NCI-H2081 treated with DMSO at 0.1 percent for 48 hours (cell line): ENCODE measurements at places on chromosomes 6 and 20.
A peak's percentile ranks its signal among the peaks of the same experiment; 100 is the strongest.

DNA sequence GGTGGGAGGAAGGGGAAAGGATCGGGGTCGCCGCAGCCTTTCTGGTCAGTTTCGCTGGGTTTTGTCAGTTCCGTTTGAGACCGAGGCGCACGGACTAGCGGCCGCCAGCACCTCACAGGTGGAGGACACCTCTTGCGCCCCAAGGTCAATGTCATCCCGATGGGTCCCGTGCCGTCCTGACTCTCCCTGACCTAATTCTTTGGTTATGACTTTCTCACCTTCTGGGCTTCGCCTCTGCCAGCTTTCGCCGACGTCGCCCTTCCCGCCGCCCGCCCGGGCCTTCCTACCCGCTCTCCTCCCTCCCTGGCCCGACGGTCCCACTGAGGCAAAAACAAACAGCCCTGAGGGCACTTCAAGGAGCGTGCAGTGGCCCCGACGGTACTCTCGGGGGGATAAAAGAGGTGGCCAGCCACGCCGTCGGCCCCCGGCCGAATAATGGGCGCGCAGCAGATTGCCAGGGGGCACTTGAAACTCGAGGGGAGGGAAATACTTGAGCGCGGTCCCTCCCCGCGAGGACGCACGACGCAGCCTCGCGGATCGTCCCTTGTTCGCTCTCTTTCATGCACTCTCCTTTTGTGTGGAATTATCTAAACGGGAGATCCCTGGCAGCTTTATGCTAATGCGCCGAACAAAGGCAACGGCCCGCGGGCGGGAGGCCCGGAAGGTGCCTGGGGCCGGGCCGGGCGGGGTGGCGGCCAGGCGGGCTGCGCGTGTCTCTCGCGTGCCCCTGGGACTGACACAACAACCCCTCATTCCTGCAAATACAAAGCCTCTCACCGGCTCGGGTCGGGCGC is 3.9 kb upstream of the INSM1 start:
- peak; percentile 70 for DNase-seq

DNA sequence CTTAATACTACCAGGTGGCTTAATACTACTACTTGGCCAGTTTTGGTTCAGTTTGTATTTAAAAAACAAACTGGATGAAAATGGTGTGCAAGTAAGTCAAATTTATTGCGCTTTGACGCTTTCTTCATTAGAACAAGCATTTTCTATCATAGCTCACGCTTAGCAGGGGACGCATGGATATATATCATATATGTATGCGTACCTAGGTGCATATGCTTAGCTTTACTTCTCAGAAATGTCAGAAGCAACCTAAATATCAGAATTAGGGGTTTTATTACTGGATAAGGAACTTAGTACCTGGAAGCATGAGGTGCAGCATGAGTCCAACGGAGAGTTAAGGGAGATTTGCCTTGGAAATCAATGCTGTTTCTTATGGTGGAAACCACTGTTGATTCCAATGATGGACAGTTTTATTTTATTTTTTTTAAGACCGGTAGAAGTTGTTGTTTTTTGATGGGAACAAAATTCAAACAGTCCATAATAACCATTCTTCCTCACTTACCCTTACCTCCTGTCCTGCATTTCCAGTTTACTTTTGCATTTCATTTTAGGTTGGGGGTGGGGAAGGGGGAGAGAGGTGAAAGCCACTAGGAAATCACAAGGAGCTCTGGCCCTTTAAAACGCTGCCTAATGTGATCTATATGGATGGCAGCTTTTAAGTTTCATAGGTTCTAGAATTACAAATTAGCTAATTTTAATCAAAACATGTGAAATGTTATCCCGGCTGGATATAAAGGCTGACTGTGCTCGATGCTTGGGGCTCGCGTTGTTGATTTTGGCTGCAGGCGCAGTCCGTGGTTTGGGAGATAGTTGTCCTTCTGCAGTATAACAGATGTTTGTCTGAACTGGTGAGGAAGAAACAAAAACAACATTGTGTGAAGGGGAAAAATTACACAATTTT is 2.1 kb downstream of the SOBP start:
- DNase-seq: no peak

GRCh38 chr6:12479451-12479850 is 189.3 kb downstream of the EDN1 start:
- DNase-seq: no peak

GRCh38 chr6:149900620-149901443 is 2.9 kb upstream of the RAET1E start:
- no peak for DNase-seq

- DNase-seq: no peak
These were observed 140.9 kb downstream of the THBS2 start for GRCh38 chr6:169112483-169113320.

- no peak for DNase-seq
These were observed 5.6 kb downstream of the SMIM29 start for GRCh38 chr6:34243131-34243771.

DNA sequence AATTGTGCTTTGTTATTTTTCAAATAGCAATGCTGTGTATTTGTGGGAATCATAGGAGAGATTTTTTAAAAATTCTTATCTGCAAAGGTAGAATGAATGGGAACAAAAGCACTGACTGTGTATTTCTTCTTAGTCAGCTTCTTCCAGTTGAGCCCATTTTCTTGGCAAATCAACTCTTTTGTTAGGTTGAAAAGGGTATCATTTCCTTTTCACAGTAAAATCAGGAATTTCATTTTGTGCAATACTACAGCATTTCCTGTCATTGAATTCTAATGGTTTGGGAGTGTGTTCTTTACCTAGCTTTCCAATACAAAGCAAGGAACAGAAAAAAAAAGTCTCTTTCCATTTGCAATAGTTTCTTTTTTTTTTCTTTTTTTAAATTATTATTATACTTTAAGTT is 19.0 kb upstream of the EXOC2 start:
- no peak for DNase-seq

GRCh38 chr6:29451471-29452193 is 5.2 kb downstream of the OR11A1 start:
- no peak for DNase-seq

- DNase-seq: no peak
These were observed 44.2 kb upstream of the CITED2 start for GRCh38 chr6:139418481-139419132.

DNA sequence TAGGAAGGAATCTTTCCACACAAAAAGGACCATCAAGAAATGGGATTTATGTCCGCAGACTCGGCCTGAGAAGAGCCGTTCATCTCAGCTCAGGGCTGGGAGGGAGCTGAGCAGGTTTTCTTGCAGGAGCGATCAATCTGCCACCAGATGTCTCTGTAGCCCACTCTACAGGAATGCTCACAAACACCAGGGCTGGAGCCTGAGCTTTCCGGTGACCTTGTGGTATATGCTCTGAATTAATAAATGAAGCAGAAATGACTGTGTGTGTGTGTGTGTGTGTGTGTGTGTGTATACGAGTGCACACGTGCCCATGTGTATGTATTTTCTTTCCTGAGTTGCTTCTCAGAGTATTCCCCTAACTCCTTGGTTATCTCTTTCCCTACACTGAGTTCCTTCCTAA is 12.0 kb downstream of the CD83 start:
- no peak for DNase-seq

DNA sequence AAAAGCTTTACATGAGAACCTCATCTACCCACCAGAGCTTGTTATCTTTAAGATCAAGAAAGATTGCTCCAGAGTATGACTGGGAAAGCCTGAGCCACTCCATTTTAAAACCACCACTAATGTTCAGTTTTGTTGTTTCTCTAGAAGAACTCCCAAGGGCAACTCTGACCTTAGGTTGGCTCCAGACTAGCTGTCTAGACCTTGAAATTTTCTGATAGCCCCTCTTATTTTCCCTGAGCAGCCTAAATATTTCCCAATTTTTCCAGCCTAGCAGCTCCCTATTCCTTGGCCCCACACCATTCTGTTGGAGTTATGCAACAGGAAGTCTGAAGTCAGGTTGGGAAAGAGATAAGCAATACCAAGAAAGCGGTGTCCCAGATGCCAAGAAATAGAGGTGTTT is 84.6 kb upstream of the TCF21 start:
- DNase-seq: no peak

GRCh38 chr20:1912053-1912452 is 16.8 kb downstream of the SIRPA start:
- DNase-seq: no peak

- DNase-seq: no peak
These were observed 74.6 kb downstream of the ATRN start for GRCh38 chr20:3545401-3545925.

DNA sequence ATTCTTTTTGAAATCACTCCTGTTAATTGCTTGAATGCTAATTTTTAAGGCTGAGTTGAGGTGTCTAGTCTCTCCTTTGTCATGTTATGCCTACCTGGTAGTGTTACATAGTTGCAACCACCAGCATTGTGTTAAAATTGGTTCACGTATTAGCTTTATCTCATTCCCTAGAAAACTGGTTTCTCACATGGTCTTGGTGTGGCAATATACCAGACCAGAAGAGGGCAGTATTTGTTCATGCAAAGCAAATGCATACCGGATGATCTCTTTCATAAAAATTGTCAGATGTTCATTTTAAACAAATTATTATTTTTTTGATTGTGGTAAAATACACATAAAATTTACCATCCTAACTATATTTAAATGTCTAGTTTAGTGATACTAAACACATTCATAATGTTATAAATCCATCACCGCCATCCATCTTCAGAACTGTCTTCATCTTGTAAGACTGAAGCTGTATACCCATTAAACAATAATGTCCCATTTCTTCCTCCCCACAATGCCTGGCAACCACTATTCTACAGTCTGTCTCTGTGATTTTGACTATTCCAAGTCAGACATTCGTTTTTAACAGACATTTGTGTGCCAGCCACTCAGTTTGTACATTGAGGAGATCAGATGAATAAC is 92.8 kb downstream of the ATRN start:
- DNase-seq: peak; percentile 13

DNA sequence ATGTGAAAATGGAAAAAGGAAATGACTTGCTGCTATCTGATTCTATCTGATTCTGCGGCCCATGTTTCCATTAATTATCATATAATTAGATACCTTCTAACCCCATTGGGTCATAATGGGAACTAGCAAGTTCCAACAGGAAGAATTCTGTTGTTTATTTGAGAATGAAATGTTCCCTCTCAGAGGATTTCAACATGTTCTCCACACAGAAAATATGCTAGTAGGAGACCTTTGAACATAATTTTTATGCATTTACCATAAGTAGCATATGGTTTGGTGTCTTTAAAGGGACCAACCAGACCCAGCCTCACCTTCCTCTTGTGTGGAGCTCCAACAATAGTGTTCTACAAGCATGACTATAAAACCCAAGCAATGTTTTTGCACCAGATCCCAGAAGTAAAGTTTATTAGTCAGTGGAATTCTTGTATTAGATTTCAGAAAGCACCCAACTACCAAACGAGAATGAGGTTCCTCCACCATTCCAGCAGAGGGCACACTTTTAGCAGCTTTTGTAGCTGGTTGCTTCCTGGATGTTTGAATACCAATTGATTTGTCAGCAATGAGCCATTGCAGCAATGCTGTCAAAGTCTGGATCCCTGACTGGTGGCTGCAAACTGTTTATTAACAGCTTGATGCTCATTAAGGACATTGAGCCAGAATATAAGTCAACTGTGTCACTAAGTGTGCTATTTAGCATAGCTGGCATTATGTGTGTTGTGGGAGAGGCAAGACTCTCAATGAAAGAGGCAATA is 143.6 kb upstream of the GJE1 start:
- peak; percentile 6 for DNase-seq

DNA sequence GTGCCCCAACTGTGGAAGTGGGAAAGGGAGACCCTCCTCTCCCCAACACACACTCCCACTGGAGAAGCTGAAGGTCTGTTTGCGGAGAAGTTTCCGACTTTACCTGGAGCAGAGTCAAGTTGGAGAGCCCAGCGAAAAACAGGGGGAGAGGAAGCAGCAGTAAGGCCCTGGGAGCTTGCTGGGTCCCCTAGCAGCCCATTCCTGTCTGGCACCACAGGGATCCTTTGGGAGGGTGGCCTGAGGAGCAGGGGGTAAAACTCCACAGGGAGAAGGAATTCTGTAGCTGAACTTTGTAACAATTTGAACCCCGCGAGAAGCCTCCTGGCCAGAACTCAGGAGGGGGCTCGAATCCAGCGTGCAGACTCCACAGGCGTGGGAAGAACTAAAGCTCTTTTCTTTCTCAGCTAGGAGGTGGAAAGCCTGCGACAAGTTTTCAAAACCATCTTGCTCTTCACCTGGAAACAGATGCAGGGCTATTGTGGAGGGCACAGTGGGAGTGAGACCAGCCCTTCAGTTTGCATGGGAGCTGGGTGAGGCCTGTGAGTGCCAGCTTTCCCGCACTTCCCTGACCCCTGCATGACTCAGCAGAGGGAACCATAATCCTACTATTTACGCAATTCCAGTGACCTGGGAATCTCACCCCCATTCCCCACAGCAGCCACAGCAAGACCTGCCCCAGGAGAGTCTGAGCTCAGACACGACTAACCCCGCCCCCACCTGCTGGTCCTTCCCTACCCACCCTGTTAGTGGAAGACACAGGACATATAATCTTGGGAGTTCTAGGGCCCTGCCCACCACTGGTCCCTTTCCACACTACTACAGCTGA is 25.8 kb downstream of the SERPINB9 start:
- DNase-seq: no peak

- DNase-seq: no peak
These were observed 42.2 kb downstream of the NFATC2 start for GRCh38 chr20:51500311-51500710.

DNA sequence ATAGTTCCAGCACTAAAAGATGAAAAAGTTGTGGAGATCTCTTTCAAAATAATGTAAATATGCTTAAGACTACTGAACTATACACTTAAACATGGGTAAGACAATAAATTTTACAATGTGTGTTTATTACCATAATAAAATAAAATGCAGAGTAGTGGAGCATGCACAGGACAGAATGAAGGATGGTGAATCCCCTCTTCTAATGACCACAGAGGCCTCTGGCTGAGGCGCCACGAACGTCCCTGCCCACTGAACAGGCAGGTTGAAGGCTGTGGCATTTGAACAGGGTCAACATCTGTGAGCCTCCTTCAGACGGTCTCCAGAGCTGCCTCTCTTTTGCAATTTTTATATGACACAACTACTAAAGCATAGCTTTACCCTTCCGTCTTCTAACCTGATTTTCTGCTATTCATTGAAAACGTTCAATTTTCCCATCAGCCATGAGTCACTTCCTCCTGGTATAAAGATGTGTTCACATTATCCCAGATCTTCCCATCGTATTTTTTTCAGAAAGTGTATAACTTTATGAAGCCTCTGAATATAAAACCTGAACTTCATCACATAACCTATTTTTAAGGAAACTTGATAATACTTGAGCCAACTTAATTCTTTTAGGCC is 37.8 kb downstream of the ADGRF4 start:
- no peak for DNase-seq

DNA sequence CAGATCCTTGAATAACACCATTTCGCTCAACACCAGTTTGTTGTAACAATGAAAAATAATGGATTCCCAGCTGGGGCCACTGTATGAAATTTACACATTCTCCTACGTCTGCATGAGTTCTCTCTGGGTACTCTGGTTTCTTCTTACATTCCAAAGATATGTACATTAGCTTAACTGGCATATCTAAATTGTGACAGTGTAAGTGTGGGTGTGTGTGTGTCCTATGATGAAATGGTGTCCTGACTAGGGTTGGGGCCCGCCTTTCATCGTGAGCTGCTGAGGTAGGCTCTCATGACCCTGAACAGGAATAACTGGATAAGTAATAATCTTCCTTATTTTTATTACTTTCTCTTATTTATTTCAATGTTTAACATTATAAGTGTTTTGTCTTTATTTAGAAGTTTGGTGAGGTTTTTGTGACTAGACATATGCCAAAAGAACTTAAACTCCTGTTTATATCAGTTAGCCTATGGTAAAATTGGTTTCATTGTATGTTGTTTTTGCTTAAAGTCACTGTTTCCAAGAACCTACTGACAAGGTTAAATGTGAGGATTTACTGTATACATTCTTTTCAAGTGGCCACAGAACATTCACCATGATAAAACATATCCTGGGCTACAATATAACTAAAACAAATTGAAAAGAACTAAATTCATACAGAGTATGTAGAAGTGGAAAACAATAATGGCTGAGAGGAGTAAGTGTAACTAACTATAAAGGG is 42.4 kb downstream of the RBL1 start:
- no peak for DNase-seq
